ENCODE measurements at places on chromosomes 6 and 20.

DNA sequence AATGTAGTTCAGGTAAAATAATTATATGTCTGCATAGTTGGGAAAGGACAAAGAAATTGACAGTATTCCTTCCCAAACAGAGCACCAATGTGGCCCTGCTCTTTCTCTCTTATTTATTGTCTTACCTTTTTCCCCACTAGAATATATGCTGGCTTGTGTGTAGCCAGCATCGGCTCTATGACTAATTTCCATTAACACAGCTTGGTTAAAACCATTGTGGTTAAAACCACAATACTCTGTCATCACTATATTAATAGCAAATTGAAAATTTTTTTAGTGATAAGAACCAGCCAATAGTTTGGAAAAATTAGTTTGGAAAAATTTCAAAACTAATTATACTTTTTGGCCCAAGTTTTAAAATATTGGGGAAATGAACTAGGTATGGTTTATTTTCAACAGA, 535.1 kb downstream of the UTRN start:
- no peak for DNase-seq

GRCh38 chr6:35452183-35453090, at the start of gene FANCE:
Gene FANCE, plus strand, starts transcription at chr6:35452338. Its CDS starts 208 bp downstream, at chr6:35452546.
- peak; percentile 79 for DNase-seq

GRCh38 chr20:36399147-36399968, 93.2 kb downstream of the DLGAP4 start:
- no peak for DNase-seq

GRCh38 chr6:137944793-137945498, 77.9 kb downstream of the TNFAIP3 start:
- DNase-seq, result no peak

- no peak for DNase-seq
Observed at GRCh38 chr6:38371881-38372280, 267.8 kb downstream of the BTBD9 start.
